NCI-H774 (cell line): ENCODE measurements at places on chromosomes 7 and 10.

- no peak for DNase-seq
These were observed 302.4 kb downstream of the PTEN start for GRCh38 chr10:88165849-88166271.

- DNase-seq, result no peak
These were observed 189.2 kb upstream of the PODXL start for GRCh38 chr7:131745390-131746248.

GRCh38 chr10:77038407-77038806 lies 599.2 kb downstream of the KCNMA1 start:
- no peak for DNase-seq

GRCh38 chr10:122850705-122851640 lies 5.3 kb upstream of the CUZD1 start:
- no peak for DNase-seq

GRCh38 chr10:34886906-34887642 lies 72.0 kb upstream of the PARD3 start:
- DNase-seq, result no peak

DNA sequence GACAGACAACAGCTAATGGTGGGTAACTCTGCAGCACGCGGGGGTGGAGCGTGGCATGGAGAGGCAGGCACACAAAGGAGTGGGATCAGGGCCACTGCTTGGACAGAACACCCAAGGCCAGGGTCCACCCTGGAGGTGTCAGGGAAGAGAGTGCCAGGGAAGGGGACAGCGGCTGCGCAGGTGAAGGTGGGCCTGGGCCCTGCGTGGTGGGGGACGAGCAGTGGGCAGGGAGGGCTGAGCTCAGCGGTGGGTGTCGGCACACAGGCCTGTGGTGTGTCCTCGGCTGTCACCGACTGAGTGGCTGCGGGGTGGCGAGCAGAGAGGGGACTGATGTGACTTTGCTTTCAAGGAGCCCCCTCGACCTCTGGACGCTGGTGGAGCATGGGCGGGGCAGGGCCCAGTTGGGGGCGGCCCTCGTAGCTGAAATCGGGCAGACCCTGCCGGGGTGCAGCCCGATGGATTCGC lies 8.4 kb upstream of the SCART1 start:
- DNase-seq, result no peak

DNA sequence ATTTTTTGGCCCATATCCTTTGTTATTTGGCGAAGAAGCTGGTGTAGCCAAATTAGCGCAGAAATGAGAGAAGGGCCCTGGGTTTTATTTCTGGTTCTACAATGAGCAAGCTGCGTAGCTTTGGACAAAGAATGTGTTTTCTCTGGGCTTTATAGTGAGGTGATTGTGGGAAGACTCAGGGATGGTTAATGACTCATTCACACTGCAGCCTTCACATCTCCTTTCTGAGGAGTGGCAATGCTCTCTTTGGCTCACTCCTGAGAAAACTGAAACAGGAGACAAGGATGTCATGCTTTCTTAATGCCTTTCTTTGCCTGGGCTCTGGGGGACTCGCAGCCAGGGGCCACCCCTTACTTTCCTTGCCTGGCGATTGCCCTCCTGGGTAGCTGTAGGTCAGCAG lies 271.0 kb upstream of the PODXL start:
- DNase-seq, result no peak

GRCh38 chr7:6648815-6649104 lies 11.6 kb downstream of the ZNF316 start:
- no peak for DNase-seq

- DNase-seq, result no peak
These were observed 507.9 kb downstream of the RPS24 start for GRCh38 chr10:78541481-78542140.

GRCh38 chr10:66862687-66863258 lies 63.1 kb upstream of the LRRTM3 start:
- no peak for DNase-seq

- DNase-seq, result no peak
These were observed 136.9 kb downstream of the SLIT1 start for GRCh38 chr10:97048649-97049427.

DNA sequence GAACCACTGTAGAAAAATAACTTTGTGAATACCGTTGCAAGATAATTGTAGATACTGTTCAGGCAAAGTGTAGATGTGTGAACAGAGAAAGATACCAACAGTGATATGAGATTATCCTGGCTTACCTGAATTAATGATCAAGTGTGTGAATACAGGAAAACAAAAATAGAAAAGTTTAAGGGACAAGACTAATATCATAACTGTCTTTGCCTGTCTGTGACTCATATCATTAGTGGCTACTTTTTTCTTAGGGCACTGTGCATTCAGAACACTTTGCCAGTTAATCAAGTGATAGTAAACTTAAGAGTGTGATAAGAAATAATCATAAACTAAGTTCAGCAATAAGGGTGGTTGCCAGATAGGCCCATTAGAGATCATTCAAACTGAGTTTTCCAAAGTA lies 323.0 kb upstream of the LRGUK start:
- DNase-seq, result no peak
